ENCODE measurements at places on chromosomes 1 and 21.

- no peak for DNase-seq
Measured at GRCh38 chr1:165144757-165145397, 211.6 kb downstream of the LMX1A start.

- DNase-seq, result no peak
Measured at GRCh38 chr1:201609661-201610318, 70.9 kb downstream of the NAV1 start.

DNA sequence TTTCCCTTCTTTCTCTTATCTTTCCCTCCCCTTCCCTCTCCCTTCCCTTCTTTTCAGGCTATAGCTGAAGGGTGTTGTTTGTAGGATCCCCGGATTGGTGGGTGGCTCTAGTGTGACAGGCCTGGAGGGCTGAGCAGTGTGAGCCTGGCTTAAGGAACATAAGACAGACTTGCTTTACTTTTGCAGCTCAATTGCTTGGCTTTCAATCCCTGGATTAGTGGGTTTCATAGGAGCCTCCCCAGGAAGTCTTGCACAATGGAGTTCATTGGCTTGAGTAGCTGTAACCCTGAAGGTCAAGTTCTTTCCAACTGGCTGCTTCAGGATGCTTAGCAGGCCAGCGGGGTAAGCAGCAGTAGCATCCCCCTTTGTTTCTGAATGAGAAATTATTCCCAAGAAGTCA is 126.7 kb downstream of the CAMTA1 start:
- DNase-seq, result no peak

- DNase-seq, result no peak
Measured at GRCh38 chr21:45262616-45263015, 25.1 kb downstream of the POFUT2 start.

- no peak for DNase-seq
Measured at GRCh38 chr1:32266921-32267591, 16.0 kb downstream of the LCK start.

DNA sequence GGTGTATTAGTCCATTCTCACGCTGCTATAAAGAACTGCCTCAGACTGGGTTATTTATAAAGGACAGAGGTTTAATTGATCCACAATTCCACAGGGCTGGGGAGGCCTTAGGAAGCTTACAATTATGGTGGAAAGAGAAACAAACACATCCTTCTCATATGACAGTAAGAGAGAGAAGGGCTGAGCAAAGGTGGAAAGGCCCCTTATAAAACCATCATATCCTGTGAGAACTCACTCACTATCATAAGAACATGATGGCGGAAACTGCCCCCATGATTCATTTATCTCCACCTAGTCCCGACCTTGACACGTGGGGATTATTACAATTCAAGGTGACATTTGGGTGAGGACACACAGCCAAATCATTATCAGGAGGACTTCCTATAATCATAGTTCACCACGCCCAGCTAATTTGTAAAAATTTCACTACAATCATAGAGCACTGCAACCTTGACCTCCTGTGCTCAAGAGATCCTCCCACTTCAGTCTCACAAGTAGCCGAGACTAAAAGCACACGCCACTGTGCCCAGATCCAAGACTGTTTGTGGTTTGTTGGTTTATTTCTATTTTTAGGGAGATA is 164.9 kb downstream of the RERE start:
- DNase-seq, result no peak

GRCh38 chr1:101293461-101294051 is 56.7 kb downstream of the S1PR1 start:
- DNase-seq, result peak; percentile 44

DNA sequence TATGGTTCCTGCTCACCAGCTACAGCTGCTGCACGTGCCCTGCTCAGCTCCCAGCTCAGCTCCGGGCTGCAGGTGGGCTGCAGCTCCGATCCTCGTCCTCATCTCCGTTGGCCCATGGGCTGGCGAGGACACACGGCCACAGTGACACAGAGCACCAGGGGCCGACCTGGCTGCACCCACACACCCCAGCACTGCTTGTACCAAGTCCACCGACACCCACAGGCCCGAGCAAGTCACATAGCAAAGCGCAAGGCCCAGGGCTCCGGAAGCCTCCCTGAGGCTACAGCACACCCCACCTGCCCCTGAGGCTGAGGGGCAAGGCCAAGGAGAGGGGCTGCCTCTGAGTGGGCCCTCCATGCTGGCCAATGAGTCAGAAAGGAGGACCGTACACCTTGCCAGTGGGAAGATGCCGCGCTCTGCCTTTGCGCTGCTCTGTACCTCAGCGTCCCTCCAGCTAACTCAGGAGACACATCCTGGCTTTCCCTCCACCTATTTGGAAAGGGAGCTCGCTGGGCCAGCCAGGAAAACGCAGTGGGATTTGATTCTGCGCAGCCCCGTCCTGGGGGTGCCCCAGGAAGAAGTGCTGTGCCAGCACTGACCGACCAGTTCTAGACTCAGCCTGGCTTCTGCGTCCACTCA is 124.8 kb downstream of the SIK1 start:
- DNase-seq, result no peak
